Activated CD4-positive, alpha-beta T cell treated with anti-CD3 and anti-CD28 coated beads, Interleukin-2, amount 50 U/mL, for 4 hours (primary cell): ENCODE measurements at places on chromosomes 7 and 10.

DNA sequence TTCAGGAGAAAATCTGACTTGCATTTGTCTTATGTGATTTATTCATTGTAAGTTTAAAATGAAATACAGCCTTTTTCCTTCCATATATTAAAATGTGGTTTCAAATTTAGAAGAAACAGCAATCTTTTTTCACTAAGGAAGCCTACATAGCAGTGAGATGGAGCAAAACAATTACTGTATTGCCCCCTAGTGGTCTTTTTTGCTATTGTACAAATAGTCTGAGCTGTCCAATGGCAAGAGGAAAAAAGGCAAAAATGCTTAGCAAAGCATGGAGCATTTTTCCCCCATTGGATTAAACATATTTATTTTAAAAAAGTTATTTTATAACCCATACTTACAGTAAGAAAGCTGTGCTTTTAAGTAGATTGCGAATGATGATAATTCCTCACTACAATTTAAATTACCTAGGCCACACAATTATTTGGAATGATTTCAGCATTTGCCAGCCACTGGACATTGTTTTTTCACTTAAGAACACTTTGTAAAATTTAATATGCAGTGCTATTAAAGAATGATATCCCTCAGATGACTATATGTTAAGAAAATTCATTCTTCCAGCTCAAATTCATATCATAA lies 119.5 kb downstream of the CPED1 start:
- no peak for DNase-seq

DNA sequence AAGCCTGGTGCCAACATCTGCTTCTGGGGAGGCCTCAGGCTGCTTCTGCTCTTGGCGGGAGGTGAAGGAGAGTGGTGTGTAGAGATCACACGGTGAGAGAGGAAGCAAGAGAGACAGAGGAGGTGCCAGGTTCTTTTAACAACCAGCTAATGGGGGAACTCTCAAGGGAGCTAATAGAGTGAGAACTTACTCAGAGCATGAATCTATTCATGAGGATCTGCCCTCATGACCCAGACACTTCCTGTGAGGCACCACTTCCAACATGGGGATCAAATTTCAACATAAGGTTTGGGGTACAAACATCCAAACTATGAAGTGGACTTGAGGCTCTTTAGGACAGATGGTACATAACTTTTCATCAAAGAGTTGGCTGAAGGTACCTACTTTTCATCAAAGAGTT lies 5.1 kb upstream of the ZNF32 start:
- no peak for DNase-seq

DNA sequence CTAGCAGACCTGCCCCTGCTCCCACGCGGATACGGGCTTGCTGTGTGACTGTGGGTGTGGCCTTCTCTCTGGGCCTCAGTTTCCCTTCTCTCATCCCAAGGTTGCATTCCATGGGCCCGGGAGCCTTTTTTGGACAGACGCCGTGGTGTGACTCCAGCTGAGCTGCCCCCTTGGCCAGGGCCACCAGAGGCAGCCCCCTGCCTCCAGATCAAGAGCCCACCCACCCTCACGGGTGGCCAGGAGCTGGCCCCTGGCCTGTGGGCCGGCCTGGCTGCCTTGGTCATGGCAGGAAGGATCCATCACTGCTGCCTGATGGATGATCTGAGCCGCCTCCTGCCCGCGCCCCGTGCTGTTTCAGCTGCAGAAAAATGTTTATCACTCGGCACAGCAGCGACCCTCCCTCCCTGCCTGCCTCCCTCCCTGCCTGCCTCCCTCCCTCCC lies 27.8 kb upstream of the ELFN1 start:
- DNase-seq: no peak

- no peak for DNase-seq
These were observed 21.3 kb downstream of the MDH2 start for GRCh38 chr7:76069238-76069638.

- DNase-seq: no peak
These were observed 63.3 kb upstream of the PRKG1 start for GRCh38 chr10:51010977-51011376.

- DNase-seq: no peak
These were observed 3.7 kb upstream of the HOXA10 start for GRCh38 chr7:27177795-27178320.

DNA sequence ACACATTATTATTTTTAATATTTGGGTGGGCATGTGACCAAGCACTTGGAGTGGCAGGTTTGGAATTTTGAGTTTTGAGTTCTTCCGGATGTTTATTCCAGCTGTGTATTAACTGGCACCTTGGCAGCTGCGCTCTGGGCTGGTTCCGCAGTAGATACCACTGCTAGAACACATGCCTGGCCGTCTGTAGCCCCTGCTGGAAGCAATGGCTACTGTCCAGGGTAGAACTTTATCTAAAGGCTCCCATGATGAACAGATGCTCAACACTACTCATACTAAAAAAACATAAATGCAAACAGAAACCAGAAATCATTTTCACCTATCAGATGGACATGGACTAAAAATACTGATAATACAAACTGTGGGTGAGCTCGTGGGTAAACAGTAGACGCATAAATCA lies 19.4 kb upstream of the SH3PXD2A start:
- DNase-seq: no peak

DNA sequence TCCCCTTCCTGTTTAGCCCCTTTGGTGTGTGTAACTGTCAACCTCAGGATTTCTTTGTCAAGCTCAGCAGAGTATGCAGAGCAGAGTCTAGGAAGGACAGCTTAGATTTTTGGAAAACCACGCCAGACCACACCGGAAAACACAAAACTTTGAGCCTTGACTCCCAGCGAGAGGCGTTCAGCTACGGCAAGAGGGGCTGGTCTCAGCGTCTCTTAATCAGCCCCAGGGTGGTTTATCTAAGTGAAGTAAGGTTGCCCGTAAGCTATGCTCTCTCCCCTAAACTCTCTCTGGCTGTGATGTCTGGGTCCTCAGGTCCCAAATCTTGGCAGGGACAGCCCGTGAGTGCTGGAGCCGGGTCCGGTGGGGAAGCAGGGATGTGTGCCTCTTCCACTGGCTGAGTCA lies 230.9 kb downstream of the KLF6 start:
- DNase-seq: no peak

DNA sequence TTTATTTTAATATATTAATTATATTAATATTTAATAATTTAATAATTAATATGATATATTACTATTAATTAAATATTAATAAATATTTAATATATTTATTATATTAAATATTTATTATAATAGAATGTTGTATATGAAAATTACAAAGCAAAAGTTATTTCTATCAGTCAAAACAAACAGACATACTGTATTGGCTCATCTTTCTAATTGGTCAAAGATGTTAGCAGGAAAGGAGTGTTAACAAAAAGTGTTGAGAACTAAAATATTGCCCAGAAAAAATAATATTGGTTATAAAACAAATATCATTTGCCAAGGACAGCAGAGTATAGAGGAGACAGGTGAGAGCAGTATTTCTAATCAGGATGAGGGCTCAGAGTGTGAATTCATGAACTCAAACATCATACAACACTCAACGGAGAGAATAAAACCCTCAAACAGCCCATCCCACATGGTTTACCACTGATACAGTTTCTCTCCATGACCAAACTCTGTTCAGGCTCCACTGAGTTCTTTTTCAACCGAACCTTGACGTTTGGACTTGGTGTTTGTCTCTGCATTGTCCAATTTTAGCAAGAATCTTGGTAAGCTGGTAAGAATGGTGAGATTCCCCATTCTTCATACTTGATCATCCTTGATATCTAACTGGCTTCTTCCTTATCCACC lies 58.0 kb downstream of the TSPAN12 start:
- no peak for DNase-seq

GRCh38 chr7:13627455-13627854 lies 362.0 kb downstream of the ETV1 start:
- no peak for DNase-seq

DNA sequence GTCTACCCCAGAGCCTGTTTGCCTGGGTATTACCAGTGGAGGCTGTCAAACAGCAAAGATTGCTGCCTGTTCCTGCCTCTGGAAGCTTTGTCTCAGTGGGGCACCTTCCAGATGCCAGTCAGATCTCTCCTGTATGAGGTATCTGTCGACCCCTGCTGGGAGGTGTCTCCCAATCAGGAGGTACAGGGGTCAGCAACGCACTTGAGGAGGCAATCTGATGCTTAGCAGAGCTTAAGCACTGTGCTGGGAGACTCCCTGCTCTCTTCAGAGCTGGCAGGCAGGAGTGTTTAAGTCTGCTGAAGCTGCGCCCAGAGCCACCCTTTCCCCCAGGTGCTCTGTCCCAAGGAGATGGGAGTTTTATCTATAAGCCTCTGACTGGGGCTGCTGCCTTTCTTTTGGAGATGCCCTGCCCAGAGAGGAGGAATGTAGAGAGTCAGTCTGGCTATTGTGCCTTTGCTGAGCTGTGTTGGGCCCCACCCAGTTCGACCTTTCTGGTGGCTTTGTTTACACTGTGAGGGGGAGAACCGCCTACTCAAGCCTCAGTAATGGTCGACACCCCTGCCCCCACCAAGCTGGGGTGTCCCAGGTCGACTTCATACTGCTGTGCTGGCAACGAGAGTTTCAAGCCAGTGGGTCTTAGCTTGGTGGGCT lies 62.2 kb downstream of the PPP1R9A start:
- no peak for DNase-seq

- no peak for DNase-seq
These were observed 22.6 kb downstream of the CPVL start for GRCh38 chr7:29123626-29124190.

- no peak for DNase-seq
These were observed 254.3 kb upstream of the CACNA2D1 start for GRCh38 chr7:82697897-82698296.

DNA sequence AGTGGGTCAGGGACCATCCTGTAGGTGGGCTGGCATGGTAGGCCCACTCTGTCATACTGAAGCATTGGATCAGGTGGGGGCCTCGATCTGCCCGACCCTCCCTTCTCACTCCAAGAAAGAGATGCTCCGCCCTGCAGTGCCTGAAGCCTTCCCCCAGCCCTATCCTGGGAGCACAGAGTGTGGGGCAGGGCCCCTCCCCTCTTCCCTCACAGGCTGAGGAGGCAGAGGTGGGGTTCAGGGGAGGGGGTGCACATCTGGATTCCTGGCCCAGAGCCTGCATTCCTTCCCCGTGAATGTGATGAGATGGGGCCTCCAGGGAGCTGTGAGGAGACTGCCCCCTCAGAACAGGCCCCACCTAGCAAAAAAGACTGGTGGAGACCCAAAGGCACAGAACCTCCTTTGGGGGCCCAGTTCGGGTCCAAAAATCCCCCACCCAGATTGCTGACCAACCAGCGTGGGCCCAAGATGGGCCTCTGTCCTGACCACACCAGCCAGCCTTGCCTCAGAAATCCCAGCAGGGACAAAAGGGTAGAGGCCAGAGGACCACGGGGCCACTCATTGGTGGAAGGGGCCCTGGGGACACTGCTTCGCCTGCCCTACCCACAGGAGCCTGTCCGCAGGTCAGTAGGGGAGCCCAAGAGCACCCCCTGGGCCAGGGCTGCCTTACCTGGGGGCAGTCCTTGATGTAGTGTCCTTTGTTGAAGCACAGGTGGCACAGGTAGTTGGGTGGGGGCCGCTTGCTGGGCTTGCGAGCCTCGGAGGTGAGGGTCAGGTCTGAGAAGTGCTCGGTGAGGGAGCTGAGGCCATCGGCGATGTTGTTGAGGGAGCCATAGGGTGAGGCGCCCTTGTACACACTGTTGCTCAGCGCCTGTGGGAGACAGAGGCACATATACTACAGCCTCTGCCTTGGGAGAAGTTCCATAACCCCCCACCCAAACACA lies 13.3 kb downstream of the ZCCHC24 start:
- DNase-seq: no peak

DNA sequence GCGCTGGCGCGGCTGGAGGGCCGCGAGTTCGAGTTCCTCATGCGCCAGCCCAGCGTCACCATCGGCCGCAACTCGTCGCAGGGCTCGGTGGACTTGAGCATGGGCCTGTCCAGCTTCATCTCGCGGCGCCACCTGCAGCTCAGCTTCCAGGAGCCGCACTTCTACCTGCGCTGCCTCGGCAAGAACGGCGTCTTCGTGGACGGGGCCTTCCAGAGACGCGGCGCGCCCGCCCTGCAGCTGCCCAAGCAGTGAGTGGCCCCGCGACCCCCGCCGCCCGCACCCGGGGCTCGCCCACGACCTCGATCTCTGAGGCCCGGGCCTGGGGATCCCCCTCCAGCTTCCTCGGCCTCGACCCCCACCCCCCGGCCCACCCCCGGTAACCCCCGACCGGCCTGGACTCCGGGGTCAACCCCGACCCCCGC lies 537 bp downstream of the FOXK1 start:
- peak; percentile 26 for DNase-seq

GRCh38 chr10:86779220-86780017 lies 23.0 kb downstream of the BMPR1A start:
- DNase-seq: no peak

- no peak for DNase-seq
These were observed 22.7 kb downstream of the FAM237B start for GRCh38 chr7:90298145-90299038.

- DNase-seq: no peak
These were observed 97.6 kb downstream of the AASS start for GRCh38 chr7:122046402-122046801.

DNA sequence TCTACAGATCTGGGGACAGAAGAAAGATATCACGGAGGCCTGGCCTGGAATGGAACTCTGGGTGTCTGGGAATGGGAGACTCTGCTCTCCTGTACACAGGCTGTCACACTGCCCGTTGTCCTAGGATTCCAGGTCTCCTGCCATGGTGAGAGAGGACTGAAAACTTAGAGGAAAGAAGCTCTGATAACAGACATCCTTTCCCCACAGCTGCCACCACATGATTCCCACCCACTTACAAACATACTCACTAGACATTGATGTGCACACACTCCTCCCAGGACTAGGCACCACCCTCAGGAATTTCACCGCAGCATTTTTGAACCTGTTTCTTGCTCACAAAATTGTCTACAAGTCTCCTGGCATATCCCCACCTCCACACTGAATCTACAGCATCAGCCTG lies 5.7 kb downstream of the ZNF92 start:
- DNase-seq: no peak

GRCh38 chr7:117010375-117011133 lies 57.3 kb downstream of the ST7 start:
- no peak for DNase-seq

- DNase-seq: no peak
These were observed 66.6 kb downstream of the PRKCQ start for GRCh38 chr10:6513476-6513875.

- DNase-seq: no peak
These were observed 434.5 kb downstream of the CCSER2 start for GRCh38 chr10:84762754-84763394.

- no peak for DNase-seq
These were observed 41.6 kb downstream of the CALML5 start for GRCh38 chr10:5457741-5458140.

GRCh38 chr10:99442394-99442793 lies 12.0 kb upstream of the GOT1 start:
- no peak for DNase-seq

- DNase-seq: no peak
These were observed 655.0 kb downstream of the SDK1 start for GRCh38 chr7:3955751-3956696.

DNA sequence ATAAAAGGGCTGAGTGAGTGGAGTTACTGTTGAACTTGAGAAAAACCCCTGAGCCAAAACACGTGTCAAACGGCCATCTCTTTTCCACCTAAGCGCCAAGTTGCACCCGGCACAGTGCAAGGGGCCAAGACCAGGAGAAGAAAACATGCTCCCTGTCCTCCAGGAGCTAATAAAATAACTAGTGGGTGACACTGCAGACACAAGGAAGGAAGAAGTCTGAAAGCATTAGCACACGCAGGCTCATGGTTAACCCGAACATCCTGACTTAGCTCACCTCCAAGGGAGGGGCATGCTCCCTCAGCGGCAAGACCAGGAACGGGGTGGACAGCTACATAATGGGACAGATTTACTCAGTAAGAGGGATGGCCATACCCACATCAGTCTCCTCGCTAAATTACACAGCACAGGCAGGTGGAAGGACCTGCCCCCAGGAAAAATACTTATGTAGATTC lies 65.0 kb downstream of the PIP4K2A start:
- peak; percentile 28 for DNase-seq

GRCh38 chr7:54915870-54916598 lies 102.8 kb upstream of the EGFR start:
- no peak for DNase-seq
